Placental pericyte (primary cell): ENCODE measurements at places on chromosomes 12 and 14. TPM values are rescaled to one million over a fixed set of nuclear protein-coding genes. Genes with fewer than 3 reads are reported as not detected.

The PROX2 gene
- not detected in 2 replicates for total RNA-seq

The PSMC1 gene
- 126 and 179 TPM in 2 replicates for total RNA-seq

The MGP gene
- 1.0 and 3.7 TPM in 2 replicates for total RNA-seq

The CLEC9A gene
- not detected in 2 replicates for total RNA-seq

The ASIC1 gene
- 0.72 and 3.5 TPM in 2 replicates for total RNA-seq

The LRRC43 gene
- total RNA-seq: 1.8 and 1.9 TPM in 2 replicates

The ARG2 gene
- 8.0 and 9.2 TPM in 2 replicates for total RNA-seq

The CARMIL3 gene
- total RNA-seq: under 0.01 TPM in 1 of 2 replicates, not detected in the other

The COQ5 gene
- total RNA-seq: 16.5 and 21.9 TPM in 2 replicates

The C12orf54 gene
- not detected in 2 replicates for total RNA-seq

The DUSP6 gene
- total RNA-seq: 170 and 424 TPM in 2 replicates

The SCN8A gene
- 0.88 and 13.3 TPM in 2 replicates for total RNA-seq

The OR6C2 gene
- total RNA-seq: not detected in 2 replicates

The HPD gene
- total RNA-seq: 0.22 TPM in 1 of 2 replicates, not detected in the other

The NEMF gene
- total RNA-seq: 48.6 and 61.4 TPM in 2 replicates

The GSG1 gene
- total RNA-seq: 0.43 and 0.44 TPM in 2 replicates

The SYCP3 gene
- total RNA-seq: under 0.01 TPM in 2 replicates

The MYO1H gene
- not detected in 2 replicates for total RNA-seq

The APEX1 gene
- total RNA-seq: 70.2 and 100 TPM in 2 replicates

The PIANP gene
- total RNA-seq: not detected in 2 replicates

The OVCH1 gene
- not detected in 2 replicates for total RNA-seq

The BCL11B gene
- total RNA-seq: not detected in 2 replicates

The NT5DC3 gene
- 10.9 and 12.9 TPM in 2 replicates for total RNA-seq

The NTF3 gene
- 2.6 and 10.5 TPM in 2 replicates for total RNA-seq

The GRIP1 gene
- 0.14 and 0.44 TPM in 2 replicates for total RNA-seq

The PZP gene
- not detected in 2 replicates for total RNA-seq

The SCNN1A gene
- total RNA-seq: 0.44 and 0.57 TPM in 2 replicates

The LALBA gene
- not detected in 2 replicates for total RNA-seq

The TAS2R14 gene
- total RNA-seq: 3.3 and 4.4 TPM in 2 replicates

The KLHL33 gene
- under 0.01 TPM in 1 of 2 replicates, not detected in the other for total RNA-seq

The CPNE6 gene
- total RNA-seq: under 0.01 TPM in 1 of 2 replicates, not detected in the other

The MIP gene
- not detected in 2 replicates for total RNA-seq

The KIF26A gene
- total RNA-seq: under 0.01 and 0.14 TPM in 2 replicates

The MANSC1 gene
- total RNA-seq: 1.7 and 2.2 TPM in 2 replicates

The ADGRD1 gene
- total RNA-seq: 3.5 TPM in 1 of 2 replicates, not detected in the other

The SIX1 gene
- total RNA-seq: 0.57 TPM in 1 of 2 replicates, not detected in the other

The OR4K14 gene
- not detected in 2 replicates for total RNA-seq

The C12orf57 gene
- 69.3 and 175 TPM in 2 replicates for total RNA-seq

The DTX3 gene
- total RNA-seq: 21.2 and 22.5 TPM in 2 replicates

The ATP6V1D gene
- total RNA-seq: 122 and 158 TPM in 2 replicates

The CD163L1 gene
- 2.4 and 7.4 TPM in 2 replicates for total RNA-seq

The RD3L gene
- not detected in 2 replicates for total RNA-seq

The NGB gene
- total RNA-seq: not detected in 2 replicates

The TAS2R42 gene
- total RNA-seq: not detected in 2 replicates

The BDKRB1 gene
- total RNA-seq: 46.7 and 47.5 TPM in 2 replicates

The SERPINA1 gene
- total RNA-seq: 0.22 TPM in 1 of 2 replicates, not detected in the other
